ENCODE measurements at places on chromosomes 16 and 17.
A peak's percentile ranks its signal among the peaks of the same experiment; 100 is the strongest.

GRCh38 chr16:31087971-31088370, 772 bp downstream of the PRSS53 start:
- no peak for DNase-seq

DNA sequence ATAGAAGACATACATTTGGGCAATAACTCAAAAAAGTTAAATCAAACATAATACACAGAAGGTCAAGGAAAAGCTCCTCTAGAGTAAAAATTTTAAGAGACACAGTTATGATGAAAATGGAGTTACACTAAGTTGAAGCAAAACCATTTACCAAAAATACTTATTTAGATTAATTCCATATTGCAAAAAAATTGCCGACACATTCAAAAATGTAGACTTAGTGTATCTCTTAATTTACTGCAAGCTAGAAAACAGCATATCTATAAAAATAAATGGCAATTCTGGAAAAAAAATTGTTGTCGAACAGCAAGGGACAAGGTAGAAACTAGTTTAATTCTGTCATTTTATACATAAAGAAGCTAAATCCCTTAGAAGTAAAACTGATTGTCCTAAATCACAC, 248.7 kb upstream of the KIF2B start:
- no peak for DNase-seq

DNA sequence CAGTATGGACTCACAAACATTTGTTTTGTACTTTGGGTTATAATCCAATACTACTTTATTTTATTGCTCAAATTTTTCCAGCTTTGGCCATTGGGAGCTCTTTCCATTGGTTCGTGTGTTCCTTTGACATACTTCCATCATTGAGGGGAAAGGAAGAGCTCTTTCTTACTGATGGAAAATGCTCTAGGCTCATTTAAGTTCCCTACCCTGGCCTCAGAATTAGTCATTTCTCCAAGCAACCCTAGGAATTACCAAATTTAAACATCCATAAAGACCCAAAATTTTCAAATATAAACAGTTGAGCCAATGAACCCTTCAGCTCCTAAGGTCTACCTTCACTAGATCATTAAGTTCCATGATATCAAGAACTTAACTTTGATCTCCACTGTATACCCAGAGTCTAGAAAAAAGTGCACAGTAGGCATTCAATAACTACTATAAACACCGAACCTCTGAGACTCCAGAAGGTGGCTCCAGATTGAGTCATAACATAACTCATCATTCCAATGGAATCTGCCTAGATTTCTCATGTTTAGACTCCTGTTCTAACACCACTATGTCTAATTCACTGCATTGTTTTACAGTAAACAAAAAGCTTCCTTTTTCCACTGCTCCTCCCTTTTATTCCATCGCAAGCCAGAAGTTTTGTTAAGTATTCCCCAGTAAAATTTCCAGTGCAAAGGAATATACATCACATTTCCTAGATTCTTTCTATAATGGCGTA, 39.0 kb downstream of the SMURF2 start:
- peak; percentile 42 for DNase-seq

GRCh38 chr16:71288570-71288889, 672 bp downstream of the CMTR2 start:
- DNase-seq: no peak

DNA sequence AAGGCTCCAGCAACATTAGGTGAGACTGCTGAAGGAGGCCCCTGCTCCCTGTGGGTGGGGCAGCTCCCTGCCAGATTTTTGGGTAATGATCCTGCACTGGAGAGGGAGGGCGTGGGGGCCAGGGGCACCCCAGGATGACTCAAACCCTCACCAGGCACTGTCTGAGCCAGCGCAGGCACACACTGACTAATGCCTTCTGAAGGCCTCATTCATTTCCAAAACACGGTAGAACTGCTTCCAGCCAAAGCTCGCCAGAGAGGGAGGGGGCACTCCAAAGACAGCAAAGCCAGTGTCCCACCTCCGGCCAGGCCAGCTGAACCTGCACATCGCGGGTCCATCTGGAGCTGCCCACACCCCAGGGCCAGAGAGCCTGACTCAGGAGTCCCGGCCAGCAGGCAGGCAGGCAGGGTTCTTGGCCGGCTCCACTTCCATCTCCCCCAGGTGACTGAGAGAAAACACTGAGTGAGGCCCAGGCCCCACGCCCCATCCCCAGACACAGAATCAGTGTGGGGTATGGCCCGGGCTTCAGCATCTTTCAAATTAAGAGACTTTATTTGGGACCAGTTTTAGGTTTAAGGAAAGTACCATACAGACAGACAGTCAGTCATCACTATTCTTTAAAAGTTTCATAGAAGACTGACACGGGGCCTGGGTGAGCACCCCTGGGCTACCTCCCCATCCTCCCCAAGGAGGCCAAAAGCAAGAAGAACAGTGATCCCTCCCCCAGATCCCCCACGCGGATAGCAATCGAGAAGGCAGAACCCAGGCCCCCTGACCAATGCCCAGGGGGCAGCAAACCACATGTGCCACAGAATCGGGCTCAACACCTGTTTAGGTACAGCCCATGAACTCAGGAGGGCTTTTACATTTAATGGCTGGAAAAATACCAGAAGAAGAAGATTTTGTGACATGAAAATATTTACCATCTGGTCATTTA, 2.3 kb downstream of the PIEZO1 start:
- DNase-seq: no peak

DNA sequence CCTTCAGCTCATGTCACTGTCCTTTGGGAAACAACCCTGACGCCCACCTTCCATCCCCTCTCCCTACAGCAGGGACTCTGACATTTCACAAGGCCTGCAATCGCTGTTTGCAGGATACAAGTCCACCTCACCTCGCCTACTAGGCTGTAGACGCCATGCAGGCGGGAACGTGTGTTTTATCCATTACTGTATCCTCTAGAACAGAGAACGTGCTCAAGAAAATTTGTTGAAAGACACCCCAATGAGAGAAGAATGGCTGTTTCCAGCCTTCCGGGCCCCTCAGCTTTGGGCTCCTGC, 1.5 kb upstream of the TTYH2 start:
- DNase-seq: no peak

- DNase-seq: peak; percentile 100
These were observed at the start of gene PRR11 for GRCh38 chr17:59155439-59156177. PRR11 (plus strand) TSS chr17:59155746; CDS start chr17:59169753, 14,007 bp downstream.

DNA sequence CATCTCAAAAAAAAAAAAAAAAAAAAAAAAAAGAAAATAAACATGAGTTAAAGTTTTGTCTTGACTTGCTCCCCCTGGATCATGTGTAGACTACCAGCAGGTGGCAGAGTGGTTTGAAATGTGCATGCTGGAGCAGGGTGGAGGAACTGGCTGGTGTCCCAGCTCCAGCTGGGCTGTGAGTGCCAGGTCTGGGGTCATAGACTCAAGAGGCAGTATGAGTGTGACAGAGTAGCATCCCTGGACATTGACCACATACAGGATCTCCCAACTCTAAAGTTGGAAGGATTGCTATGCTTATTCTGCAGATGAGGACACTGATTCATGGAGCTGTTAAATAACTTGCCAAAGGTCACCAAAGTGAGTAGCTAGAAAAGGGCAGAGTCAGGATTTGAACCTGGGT, 198.0 kb upstream of the MPHOSPH6 start:
- peak; percentile 2 for DNase-seq

DNA sequence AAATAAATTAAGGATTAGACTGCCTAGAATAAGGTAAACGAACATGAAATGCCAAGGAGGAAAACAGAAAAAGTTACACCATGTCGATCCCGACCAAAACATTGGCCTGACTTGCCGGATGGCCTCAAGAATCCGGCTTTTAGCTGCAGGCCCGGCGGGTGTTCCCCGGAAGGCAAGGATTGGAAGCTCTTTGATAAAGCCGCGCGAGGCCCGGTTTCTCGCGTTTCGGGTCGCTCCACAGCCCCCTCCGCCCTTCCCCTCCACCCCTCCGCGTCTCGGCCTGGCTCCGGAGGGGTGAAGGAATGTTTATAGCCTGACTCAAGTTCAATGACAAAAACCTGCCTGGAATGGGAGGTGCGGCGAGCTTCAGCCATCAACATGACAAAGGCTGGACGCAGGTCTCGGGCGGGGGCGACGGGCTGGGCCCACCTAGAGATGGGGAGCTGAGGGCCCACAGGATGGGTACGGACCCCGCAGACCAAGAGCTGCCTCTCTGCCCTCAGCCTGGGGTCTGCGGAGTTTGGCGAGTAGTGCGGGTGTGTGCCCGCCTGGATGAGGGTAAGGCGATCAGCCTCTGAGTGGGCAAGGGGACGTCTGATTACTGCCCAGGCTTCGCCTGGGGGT, 2.6 kb downstream of the PRAC1 start:
- DNase-seq: no peak

DNA sequence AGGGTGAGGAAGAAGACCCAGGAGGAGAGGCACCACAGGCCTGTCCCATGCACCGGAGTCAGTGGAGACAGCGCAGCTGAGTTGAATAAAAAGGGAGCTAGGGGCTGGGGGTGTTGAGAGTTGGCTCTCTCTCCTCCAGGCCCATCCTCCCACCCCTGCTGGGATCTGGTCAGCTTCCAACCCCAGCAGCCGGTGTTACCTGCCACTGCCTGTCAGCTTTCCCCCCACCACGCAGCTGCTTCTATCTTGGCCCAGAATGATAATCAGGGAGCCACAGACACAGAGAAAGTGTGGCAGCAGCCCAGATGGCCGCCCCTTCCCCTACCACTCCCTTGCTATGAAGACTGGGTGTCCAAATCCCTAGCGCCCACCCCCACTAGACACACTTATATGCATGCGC, 120.6 kb upstream of the RPL38 start:
- no peak for DNase-seq

DNA sequence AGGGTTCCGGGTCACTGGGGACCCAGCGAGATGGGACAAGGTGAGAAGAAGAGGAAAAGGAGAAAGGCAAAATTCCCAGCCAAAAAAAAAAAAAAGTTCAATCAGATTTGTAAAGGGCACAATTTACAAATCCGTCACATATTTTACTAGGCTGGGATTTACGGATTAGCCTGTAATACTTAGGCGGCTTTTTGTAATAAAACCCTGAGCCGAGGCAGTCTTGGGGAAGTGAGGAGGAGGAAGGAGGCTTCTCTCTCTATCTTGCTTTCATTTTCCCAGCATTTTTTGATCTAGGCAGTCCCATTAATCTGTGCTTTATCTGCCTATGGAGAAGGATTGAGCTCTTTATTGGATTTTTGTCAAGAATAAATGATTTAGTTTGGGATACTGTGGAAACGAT, 130.6 kb upstream of the SDK2 start:
- DNase-seq: no peak

GRCh38 chr17:47719411-47720152, 13.5 kb upstream of the TBX21 start:
- peak; percentile 24 for DNase-seq

GRCh38 chr17:43834106-43834505, 1.2 kb upstream of the MPP3 start:
- DNase-seq: peak; percentile 34

DNA sequence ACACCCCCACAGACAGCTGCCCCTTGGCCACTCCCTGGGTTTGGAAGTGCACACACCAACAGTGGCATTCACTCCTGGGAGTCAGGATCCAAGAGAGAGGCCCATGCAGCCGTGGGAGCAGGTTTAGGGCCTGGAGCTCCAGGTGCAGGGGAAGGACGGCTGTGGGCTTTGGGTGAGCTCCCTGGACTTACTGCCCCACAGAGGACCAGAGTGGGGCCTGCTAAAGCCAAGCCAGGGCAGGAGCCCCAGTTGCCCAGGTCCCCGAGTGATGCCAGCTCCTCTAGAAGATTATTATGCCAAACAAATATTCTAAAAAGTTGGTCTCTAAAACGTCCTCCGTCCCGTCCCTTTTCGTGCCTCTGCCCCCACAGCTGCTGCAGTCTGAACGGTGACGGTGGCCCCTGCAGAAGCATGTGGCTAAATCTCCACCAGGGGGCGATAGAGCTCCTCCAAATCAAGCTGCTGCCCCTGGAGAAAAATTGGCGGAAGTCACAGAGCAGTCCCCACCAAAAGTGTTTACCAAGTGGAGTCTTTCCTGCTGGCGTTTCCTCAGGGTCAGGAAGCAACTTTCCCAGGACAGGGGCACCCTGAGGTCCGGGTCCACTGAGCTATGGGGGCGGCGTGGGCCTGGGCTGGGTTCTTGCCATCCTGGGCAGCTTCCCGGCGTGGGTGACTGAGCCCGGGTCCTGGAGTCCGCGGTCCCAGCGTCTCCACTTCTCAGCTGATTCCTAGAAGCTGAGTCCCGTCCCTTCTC, 4.2 kb downstream of the ARMC7 start:
- peak; percentile 68 for DNase-seq

DNA sequence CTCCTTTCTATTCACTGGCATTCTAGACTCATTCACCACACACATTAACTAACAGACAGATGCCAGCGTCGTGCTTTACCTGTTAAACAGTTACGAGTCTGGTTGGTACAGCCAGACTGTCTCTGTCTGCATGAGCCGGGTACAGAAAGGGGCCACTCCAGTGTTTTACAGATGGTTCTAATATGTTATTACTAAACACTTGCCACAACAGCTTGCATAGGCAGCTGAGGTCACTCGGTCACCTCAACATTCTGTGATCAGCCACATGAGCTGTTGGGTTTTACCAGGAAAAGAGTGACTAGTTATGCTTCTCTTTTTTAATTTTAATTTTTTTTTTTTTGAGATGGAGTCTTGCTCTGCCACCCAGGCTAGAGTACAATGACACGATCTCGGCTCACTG, 25.2 kb downstream of the CD300A start:
- no peak for DNase-seq

All from AG09309 (cell line).